ENCODE measurements at places on chromosomes 12 and 14.

DNA sequence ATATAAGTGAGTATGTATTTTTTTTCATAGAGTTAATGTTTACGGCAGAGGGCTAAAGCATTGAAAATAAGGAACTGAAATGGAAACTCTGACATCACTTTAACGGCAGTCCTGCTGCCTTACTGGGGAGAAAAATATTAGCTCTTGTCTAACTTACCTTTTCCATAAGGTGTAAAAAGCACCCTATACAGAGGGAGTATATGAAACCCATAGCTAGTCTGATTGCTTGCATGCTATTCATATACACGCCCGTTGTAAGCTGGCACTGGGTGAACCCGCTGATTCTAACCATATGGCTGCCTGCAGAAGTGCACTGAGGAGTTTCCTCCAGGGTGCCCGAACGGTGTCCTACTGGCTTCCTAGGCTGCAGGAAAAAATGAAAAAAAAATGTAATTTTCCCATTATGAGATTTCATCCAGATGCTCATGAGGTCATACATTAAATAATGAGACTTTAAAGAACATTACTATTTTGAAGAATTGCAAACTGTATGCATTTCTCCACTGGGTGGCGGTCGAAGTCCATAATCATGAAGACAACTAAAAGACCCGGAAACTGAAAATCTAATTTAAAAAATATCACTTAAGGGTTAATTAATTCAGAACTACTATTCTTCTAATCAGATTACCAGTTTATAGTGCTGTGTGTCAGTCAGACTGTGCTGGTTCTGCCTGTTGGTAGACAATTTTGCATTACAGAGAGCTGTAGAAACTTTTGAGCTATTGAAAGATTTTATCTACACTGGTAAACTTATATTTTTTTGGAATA lies 144.7 kb downstream of the ALX1 start:
- DNase-seq: peak; percentile 4

GRCh38 chr12:28629691-28630090 lies 439.4 kb downstream of the CCDC91 start:
- no peak for DNase-seq

- DNase-seq: no peak
These were observed 2.5 kb downstream of the FAM222A start for GRCh38 chr12:109716092-109716479.

DNA sequence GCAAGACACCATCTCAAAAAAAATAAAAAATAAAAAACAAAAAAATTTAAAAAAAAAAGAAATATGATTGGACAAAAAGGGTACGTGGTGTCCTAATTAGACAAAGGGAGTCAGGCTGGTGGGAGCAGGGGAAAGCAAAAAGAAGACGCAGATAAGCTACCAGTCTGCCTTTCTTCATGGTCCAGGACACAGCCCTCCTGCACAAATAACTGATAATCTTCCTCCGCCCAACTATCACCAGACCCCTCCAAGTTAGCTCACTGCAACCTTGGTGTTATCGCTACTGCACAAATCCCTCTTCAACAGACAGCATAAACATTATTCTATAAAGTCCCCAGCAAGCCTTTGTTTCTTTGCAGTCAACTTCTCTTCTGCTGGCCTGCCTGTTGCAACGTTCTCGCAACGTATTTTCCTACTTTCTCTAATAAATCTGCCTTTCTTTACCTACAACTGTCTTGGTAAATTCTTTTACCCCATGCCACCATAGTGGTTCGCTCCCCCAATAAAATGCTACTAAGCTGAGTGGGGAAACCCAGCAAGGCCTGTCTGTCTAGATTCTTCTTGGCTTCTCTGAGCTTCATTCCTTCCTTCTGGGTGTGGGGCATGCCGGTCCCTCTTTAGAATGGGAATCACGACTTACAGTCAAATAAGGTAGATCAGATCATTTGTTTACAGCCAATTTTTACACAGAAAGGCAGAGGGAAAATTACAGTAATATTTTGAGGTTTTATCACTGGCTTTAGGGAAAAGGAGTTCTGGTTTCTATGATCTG lies 14.6 kb upstream of the DNAL1 start:
- no peak for DNase-seq

DNA sequence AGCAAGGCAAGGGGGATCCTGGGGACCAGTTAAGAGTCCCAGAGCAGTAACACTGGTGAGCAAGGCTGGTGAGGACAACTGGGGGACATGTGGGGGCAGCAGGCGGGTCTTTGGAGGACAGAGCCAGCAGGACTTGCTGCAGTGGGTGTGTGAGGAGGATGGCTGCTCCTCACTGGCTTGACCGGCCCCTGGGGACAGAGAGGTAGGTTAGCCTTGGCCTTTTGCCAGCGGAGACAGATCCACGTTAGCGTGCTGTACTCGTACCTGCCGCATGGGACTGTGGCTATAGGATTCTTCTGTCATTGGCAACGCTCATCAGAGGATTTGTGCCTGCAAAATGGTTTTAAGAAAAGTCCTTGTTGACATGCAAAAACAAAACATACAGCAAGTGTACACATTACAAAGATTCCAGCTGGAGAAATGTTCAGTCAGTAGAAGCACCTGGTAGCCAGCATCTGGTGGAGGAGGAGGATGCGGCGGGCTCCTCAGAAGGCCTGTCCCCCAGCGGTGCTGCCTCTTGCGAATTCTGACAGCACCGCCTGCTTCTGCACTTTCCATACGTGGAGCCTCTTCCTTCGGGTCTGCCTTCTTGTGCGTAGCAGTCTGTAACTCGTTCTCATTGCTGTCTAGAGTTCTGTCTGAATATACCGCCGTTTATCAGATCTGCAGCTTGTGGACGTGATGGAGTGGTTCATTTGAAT lies 91.3 kb downstream of the EP400 start:
- no peak for DNase-seq

GRCh38 chr14:105089746-105090492 lies 24.7 kb upstream of the GPR132 start:
- DNase-seq: no peak

DNA sequence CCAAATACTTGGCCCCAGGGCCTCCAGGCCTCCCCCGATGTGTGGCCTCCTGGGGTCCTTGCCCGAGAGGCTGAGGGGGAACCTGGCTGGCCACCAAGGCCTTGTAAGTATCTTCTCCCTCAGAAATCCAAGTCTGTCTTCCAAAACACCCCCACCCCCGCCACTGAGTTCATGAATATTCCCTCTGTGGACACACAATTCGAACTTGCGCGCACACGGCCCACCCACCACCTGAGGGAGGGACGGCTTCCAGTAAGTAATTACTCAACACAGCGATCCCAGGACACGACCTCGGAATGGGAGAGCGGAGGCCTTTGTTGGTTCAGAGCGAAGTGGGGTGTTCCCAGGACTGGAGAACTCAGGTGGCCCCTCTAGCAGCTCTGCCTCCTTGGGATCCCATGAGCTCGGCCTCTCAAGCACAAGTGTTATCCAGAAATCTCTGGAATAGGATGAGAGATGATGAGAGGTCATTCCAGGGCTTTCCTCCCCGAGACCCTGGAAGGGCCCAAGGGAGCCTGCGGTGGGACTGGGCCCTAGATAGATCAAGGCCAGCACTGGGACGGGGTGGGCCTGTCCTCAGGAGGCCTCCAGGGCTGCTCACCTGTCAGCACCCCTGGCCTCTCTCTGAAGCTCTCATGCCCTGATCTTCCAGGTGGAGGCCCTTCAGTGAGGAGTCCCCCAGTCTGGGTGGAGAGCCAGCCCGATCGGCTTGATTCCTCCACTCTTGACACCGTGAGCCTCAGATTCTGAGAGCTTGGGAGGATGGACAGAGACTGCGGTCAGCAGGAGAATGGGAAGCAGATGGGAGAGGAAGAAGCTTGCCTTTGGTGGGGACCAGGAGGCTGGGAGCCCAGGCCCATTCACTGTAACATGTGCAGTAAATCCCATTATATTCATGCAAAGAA lies 219.0 kb upstream of the RTL1 start:
- DNase-seq: no peak

DNA sequence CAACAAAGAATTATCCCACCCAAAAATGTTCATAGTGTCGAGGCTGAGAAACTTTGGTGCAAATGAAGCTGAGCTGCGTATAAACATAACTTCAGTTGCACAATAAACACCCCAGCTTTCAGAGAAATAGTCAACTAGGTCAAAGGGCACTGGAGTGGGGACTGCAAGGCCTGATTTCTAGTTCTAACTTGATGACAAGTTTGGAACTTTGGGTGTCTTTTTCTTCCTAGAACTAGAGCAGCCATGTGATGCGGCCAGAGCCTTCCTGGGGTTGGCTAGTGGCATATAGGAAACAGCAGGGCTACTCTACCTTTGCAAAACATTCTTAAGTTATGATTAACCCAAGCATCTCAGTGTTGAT lies 298.4 kb upstream of the AMIGO2 start:
- no peak for DNase-seq

DNA sequence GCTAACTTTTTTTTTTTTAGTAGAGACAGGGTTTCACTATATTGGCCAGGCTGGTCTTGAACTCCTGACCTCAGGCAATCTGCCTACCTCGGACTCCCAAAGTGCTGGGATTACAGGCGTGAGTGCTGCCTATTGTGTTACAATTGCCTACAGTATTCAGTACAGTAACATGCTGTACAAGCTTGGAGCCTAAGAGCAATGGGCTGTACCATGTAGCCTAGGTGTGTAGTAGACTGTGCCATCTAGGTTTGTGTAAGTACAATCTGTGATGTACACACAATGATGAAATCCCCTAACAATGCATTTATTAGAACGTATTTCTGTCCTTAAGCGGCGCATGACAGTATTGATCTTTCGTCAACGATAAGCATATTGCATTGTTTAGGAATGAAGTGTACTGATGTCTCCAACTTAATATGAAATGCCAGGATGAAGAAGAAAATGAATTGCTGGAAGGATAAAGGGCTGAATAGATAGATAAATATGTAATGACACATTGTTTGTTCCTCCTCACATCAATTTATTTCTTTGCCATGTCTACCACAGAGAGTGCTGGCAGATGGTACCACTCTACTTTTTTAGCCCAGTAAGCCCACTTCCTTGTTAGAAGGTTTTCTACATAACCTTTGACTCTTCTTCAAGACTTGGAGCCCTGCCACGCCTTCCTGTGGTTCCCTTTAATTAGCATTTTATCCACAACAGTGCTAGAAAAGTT lies 467.5 kb downstream of the VRK1 start:
- DNase-seq: no peak

GRCh38 chr14:49977126-49977841 lies 84.4 kb downstream of the ARF6 start:
- DNase-seq: no peak

DNA sequence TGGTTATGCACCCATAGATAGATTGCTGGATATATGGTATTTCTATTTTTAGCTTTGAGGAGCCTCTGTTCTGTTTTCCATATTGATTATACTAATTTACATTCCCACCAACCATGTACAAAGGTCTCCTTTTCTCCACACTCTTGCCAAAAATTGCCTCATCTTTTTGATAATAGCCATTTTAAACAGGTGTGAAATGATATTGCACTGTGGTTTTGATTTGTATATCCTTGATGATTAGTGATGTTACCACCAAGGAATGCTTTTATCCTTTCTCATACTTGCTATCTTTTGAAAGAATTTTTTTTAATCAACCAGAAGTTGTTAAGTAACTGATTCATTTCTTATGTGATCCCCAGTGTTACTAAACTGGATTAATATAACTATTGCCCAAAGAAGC lies 60.0 kb downstream of the BBS10 start:
- no peak for DNase-seq

GRCh38 chr12:114958538-114958937 lies 274.6 kb upstream of the TBX3 start:
- DNase-seq: no peak

- no peak for DNase-seq
These were observed 10.6 kb upstream of the CLEC12A start for GRCh38 chr12:9960590-9960989.

GRCh38 chr14:25006961-25007795 lies 42.8 kb downstream of the STXBP6 start:
- no peak for DNase-seq

- no peak for DNase-seq
These were observed 1152.3 kb downstream of the BCL11B start for GRCh38 chr14:98119739-98120138.

DNA sequence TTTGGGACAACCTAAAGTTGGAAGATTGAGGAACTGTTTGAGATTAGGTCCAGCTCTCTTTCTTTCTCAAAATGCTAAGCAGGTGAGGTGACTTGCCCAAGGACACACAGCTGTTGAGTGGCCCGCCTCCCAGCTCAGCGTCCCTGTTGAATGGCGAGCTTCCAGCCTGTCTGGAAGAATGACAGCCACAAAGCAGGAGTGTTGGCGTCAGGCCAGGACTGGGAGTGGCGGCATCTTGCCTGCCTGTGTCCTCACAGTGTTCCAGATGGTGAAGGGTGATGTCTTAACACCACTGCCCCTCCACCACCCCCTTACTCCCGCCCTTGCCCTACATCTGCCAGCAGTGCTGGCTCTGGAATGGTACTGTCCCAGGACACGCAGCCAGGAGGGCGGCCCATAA lies 4.4 kb upstream of the CEBPE start:
- peak; percentile 53 for DNase-seq

DNA sequence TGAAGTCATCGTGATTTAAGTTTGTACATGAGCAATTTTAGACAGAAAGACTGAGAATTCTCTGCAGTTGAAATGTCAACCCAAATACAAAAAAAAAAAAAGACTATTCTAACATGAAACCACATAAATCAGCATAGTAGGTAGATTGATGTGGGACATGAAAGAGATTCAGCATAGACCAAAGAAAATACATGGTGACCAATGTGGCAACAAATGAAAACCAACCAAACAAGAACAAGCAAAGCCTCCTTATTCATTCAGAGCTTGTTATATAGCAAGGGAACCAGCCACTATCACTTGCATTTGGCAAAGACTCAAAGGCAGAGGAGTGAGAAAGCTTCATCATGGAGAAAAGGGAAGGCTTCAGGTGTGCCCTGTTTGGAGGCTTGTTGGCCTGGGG lies 144.4 kb upstream of the TMPO start:
- DNase-seq: no peak

DNA sequence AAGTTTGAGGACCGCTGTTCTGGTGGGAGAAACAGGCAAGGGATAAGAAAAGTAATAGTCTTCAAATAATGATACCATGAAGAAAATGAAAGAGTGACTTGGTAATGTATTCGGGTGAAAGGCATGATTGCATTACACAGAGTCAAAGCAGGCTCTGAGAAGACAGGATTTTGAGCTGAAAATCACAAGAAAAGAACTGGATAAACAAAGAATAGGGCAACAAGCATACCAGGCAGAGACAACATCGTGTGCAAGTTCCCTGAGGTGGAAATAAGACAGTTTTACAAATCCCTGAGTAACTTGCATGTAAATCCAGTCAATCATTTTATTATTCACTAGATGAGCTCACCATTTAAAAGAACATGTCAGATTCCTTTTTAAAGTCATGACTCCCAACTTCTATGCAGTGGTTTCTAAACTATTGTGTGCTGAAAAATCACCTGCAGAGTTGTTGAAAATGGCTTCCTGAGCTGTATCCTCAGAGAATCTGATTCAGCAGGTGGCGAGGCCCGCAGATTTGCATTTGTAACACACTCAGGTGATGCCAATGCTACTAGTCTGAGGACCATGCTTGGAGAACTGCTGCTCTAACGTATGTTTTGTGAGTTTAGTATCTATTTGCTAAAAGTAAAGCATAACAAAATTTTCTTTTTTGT lies 133.0 kb upstream of the ABCD2 start:
- no peak for DNase-seq

GRCh38 chr12:16636435-16637055 lies 30.6 kb upstream of the LMO3 start:
- DNase-seq: no peak

All from hematopoietic multipotent progenitor cell treated with erythropoietin and hydrocortisone succinate and interleukin-3 and kit ligand, for 15 days (in vitro differentiated cells).